ENCODE measurements at places on chromosomes 12 and 14.
A peak's percentile ranks its signal among the peaks of the same experiment; 100 is the strongest.

DNA sequence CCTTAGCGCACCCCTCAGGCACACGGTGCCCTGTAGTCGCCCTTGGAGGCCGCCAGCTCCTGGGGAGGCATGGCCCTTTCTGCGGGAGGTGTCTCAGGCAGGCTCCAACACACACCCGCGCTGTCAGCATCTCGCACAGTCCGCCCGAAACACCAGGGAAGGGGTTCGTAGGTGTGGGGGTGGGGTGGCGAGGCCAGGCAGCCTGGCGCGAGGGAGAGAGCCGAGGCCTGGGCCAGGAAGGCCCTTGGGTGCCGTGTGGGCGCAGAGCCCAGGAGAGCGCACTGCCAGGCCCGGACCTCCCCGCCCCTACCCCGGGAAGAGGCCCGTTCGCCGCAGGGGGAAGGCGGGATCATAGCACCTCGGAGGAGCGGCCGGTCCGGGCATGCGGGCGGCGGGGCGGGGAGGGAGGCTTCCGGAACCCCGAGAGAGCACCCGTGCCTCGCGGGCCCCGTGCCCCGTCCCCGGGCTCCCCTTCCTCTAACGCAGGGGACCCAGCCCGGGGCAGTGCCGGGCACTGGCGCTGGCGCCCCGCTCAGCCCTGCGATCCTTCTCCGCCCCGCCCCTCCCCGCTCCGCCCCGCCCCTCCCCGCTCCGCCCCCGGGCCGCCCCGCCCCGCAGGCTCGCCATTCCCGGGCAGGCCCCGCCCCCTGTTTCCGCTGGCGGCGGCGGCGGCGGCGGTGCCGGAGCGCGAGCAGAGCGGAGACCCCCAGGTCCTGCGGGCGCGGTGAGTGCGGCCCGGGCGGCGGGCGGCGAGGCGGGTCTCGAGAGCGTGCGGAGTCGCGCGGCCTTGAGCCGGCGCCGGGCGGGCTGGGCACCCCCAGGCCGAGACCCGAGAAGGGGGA lies at the start of gene TSPAN9:
TSPAN9 (plus strand) TSS at position 650 of the 842 bp plus-strand sequence. CDS start 123,815 bp downstream, outside the sequence.
- peak; percentile 82 for DNase-seq

- DNase-seq = no peak
These were observed 11.9 kb downstream of the STYX start for GRCh38 chr14:52741865-52742264.

GRCh38 chr14:97155814-97156213 lies 358.6 kb downstream of the VRK1 start:
- DNase-seq = no peak

DNA sequence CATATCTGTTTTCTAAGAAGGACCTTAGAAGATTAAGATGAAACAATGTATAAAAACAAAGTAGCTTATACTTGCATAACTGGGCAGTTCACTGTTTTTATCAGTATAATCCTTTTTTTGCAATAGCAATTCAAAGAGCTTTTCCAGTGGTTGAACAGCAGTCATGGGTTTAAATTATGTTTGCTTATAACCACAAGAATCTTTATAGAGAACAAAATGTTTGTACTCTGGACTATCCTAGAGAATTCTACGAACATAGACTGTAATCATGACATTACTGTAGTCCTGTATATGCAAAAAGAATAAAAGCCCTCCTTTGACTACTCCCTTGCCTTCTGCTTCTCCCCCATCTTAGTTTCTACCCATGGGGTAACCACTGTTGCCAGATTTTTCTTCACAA lies 5.7 kb downstream of the FAM177A1 start:
- no peak for DNase-seq

GRCh38 chr12:72684491-72684890 lies 412.3 kb downstream of the TRHDE start:
- no peak for DNase-seq

DNA sequence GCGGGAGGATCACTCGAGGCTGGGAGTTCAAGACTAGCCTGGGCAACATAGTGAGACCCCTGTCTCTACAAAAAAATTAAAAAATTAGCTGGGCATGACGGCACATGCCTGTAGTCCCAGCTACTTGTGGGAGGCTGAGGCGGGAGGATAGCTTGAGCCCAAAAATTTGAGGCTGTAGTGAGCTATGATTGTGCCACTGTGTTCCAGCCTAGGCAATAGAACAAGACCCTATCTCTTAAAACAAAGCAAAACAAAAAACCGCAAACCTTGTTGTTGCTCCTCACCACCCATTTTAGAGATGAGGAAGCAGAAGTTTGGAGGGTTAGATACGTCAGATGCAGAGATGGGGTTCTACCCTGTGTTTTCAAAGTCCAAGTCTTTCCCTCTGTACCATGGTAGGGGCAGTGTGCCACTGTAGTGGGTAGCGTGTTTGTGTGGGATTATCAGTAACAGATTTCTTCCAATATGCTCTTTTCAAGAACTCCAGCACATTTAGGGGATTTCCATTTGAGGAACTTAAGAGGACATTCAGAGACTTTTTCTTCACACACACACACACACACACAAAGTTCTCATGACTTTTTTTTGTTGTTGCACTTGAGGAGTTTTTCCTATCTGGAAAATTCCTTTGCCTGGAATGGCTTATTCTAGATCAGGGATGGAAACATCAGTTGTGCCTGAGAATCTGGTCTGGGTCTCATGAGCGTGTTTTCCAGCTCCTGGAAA lies 186.5 kb downstream of the CHST11 start:
- no peak for DNase-seq

DNA sequence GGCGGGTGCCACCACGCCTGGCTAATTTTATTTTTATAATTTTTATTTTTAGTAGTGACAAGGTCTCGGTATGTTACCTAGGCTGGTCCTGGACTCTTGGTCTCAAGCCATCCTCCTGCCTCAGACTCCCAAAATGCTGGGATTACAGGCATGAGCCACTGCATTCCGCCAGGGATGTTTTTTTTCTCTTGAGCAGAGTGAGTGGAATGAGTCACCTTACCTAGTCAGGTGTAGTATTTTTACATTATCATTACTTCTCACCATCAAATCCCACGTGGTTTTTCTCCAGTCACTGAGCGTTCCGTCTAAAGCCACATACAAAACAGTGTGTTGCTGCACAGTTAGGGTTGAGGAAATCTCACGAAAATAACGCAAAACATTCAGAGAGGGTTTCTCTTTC lies 870 bp upstream of the TBPL2 start:
- no peak for DNase-seq

DNA sequence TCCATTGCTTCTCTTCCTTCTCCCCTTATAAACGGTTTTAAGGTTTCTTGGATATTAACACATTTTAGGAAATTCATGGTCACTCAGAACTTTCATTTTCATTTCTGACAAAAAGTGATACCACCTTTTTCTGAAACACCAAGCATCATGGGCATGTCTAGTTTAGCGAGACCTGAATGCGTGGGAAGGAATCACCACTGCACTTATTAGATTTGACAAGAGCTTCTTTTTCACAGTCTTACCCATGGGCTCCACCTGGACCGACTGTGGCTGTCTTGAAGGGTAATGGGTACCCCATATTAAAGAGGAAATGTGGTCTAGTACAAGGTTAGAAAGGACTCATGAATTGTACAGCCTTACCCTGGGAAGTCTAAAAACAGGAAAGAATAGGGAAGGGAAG lies 95.4 kb downstream of the KCNK10 start:
- no peak for DNase-seq

- DNase-seq = no peak
These were observed 42.5 kb downstream of the CYP46A1 start for GRCh38 chr14:99726538-99727095.

DNA sequence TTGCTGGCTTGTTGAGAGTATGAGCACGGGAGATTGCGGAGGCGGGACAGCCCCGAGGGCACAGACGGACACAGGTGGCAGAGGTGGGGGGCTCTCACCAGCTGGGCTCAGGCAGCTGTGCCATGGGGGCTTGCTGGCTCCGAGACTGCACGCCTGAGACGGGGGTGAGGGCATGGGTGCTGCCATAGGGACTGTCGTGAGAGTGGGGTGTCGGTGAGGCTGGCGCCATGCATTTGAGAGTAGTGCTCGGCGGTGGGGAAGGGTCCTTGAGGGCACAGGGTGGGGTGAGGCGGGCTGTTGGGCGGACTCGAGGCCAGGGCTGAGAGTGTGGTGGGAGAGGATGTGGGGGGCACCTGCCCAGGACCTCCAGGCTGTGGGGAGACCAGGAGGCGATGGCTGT lies 40.7 kb upstream of the TEX22 start:
- no peak for DNase-seq

DNA sequence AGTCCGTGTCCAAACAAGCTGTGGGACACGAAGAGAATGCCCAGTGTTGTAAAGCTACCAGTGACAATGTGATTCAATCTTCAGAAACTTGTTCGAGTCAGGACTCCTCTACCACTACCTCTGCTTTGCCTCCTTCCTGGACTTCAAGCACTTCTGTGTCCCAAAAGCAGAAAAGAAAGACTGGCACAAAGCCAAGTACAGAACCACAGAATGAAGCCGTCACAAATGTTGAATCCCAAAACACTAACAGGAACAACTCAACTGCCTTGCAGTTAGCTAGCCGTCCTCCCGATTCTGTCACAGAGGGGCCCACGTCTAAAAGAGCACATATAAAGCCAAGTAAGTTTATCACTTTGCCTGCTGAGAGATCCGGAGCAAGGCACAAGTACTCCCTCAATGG lies 284.9 kb downstream of the LRFN5 start:
- DNase-seq = no peak

DNA sequence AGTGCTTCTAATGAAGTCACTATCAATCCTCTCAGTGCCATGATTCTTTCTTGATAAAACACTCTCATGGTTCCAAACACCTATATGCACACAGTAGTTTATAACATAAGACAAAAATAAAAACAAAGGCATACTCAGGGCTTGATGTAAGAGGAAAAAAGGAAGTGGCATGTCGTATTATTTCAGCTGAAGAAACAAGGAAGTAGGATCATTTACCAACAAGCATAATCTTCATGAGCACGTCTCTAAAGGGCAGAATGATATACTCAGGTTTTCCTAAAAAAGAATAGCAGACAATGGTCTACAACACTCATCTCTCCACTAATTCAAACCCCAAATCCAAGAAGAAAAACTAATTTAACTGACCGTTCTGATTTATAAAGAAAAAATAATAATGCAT lies 33.9 kb downstream of the NUMB start:
- DNase-seq = no peak

GRCh38 chr12:114476159-114476558 lies 70.2 kb upstream of the TBX5 start:
- DNase-seq = no peak

DNA sequence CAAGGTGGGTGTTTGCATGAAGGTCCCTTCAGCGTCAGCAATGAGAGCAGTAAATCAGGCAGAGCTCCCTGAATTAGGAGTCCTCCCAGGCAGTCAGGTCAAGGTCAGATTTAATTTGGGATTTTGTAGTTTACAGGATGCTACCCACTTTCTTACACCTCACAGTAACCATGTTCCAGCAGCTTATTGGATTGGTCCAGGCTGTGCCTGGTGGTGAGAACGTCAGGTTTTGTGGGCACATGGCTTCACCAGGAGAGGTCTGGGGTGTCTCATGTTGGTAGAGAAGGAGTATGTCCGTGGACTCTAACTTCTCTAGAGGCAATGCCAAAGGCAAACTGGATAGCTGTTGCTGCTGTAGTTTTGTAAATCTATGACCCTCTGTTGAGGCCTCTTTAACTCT lies 158.3 kb downstream of the CACNA1C start:
- DNase-seq = no peak

- DNase-seq = no peak
These were observed 240.6 kb downstream of the RAD51B start for GRCh38 chr14:68060198-68060597.

DNA sequence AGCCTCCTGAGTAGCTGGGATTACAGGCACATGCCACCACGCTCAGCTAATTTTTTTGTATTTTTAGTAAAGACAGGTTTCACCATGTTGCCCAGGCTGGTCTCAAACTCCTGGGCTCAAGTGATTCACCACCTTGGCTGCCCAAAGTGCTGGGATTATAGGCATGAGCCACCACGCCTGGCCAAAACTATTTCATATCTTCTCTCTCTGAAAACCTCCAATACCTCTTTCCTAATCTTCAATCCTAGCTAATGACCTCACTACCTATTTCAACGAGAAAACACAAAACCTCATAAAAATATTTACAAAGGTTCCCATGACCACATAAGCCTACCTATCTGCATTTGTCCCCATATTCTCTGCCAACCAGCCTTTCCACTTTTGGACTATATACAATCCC lies 32.3 kb upstream of the ANKS1B start:
- DNase-seq = no peak

DNA sequence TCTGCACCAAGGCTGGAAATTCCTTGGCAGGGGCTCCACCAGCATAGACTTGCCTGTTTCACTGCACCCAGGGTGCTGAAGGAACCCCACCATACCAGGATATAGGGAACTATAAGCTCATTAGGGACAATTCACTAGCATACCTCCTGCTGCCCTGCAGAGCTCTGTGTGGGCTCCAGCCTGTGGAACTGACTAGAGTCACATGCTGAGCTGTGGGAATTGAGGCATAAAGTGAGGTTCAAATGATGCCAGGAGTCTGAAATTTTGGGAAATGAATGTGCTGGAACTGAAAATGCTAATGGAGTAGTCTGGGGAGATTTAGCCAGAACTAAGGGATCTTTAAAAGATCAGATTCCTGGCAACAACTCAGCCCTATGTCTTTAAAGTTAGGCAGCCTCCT lies 7.3 kb upstream of the EMP1 start:
- DNase-seq = no peak

- DNase-seq = no peak
These were observed 17.3 kb upstream of the GPRC5A start for GRCh38 chr12:12874029-12874428.

- no peak for DNase-seq
These were observed 1.1 kb downstream of the EMP1 start for GRCh38 chr12:13197526-13198143.

DNA sequence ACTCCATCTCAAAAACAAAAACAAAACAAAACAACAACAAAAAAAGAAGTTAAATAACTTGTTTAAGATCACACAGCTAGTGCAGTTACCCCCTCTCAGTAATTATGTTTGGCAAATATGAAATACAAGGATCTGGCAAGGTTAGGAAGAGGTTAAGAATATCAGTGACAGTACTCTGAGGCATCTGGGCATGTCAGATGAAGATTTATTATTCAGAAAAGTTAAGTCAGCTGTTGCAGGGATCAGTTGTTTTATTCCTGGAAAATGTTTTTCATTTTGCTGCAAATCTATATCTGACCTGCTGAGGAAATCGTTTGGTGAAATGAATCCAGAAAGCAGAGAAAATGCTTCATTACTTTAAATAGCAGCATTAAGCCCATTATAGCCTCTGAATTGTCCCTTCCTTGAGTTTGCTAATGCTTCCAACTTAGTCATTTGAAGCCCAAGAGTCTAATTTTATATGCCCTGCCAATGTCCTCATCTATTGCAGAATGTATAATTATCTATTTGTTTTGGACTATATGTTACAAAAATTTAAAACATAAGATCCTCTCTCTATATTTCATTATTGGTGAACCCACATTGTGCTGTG lies 8.1 kb downstream of the GPX2 start:
- DNase-seq = no peak

- DNase-seq = no peak
These were observed 20.9 kb downstream of the SYNE3 start for GRCh38 chr14:95495538-95496025.

- no peak for DNase-seq
These were observed 54.2 kb downstream of the SUSD6 start for GRCh38 chr14:69665631-69666030.

All from activated CD8-positive, alpha-beta memory T cell treated with anti-CD3 and anti-CD28 coated beads, Interleukin-2, amount 50 U/mL, for 48 hours (primary cell).